ENCODE measurements at places on chromosomes 3 and 15.

DNA sequence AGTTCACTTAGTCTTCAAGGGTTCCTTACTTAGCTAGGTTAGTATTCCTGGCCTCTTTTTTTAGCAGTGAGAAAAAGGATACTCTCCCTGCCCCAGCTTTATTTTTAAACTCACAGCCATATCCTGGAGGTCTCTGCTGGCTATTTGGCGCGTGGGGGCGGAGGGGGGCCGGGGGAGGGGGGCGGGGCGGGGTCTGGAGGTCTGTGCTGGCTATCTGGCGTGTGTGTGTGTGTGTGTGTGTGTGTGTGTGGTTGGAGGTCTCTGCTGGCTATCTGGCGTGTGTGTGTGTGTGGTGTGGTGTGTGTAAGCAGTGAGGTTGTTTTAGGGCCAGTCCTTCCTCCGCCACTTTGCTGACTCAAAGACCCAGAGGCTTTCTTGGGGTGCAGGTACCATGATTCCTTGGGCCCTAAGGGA, 579 bp upstream of the PLAAT1 start:
- no peak for DNase-seq

DNA sequence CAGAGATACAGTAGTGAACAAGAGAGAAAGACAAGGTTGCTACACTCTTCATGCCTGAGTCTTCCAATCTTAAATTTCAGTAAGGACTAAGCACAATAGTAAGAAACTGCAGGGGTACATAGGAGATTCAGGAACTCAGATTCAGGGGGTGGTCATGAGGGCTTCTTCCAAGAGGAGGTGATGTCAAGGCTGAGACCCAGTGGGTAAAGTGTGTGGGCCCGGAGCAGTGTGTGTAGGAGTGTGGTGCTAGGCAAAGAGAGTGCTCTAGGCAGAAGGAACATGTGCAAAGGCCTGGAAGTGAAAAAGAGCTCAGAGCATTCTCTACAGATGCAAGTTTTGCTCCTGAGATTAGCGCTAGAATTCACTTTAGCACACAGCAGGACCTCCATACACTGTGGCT, 102.9 kb upstream of the SPATA12 start:
- DNase-seq: no peak

- DNase-seq: peak; percentile 49
Observed at GRCh38 chr3:39147711-39148434, 5.5 kb downstream of the CSRNP1 start.

- DNase-seq: no peak
Observed at GRCh38 chr3:182716114-182716688, 77.1 kb upstream of the ATP11B start.

DNA sequence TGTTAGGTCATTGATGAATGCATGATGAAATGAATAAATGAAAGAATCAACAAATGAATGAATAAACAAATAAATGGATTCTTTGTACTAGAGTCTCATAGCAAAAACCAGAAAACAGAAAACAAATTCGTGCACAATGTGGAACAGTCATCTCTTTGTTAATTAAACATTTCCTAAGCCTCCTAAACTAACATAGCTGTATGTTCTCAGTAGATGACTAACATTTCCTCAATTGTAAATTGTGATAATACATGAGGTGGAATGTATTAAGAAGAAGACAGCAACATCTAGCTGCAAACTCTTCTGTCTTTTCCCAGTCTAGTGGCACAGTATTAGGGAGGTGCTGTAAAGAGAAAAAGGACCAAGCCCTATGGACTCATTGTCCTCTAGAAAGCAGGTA, 1021.0 kb downstream of the MCTP2 start:
- DNase-seq: no peak

DNA sequence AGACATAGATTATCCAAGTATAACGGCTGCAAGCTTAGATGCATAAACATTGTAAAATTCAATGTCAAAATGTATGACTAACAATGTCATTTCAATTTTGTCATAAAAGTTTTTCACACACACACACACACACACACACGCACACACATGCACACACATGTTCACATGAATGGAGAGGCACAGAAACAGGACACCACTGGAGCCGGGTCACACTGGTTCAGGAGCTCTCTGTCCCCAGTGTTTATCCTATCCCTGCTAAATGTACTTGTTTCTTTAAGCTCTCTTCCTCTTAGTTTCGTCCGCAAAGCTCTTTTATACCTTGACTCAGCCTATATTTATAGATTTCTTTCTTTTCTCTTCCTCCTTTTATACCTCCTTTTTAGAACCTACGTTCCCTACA, 249.9 kb downstream of the CADPS start:
- no peak for DNase-seq

GRCh38 chr15:74519311-74519710, 21.7 kb upstream of the ARID3B start:
- DNase-seq: no peak

GRCh38 chr15:52745326-52746161, 44.6 kb downstream of the ONECUT1 start:
- DNase-seq: no peak

DNA sequence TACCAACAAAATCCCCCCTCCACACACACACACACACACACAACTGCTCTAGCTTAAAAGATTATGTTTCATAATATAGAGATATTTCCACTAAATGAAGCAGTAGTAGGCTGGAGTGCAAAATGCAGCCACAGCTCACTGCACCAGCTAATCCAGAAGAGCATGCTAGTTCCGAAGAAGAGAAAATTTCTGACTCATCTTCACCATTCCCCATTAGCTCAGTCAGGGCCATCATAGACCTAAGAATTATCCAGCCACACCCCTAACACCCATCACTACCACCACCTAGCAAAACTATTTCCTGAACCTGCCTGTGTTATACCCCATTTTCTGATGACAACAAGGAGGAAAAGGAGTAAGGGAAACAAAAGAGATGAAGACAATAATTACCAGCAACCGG, 67.1 kb upstream of the UBE2E2 start:
- DNase-seq: no peak

DNA sequence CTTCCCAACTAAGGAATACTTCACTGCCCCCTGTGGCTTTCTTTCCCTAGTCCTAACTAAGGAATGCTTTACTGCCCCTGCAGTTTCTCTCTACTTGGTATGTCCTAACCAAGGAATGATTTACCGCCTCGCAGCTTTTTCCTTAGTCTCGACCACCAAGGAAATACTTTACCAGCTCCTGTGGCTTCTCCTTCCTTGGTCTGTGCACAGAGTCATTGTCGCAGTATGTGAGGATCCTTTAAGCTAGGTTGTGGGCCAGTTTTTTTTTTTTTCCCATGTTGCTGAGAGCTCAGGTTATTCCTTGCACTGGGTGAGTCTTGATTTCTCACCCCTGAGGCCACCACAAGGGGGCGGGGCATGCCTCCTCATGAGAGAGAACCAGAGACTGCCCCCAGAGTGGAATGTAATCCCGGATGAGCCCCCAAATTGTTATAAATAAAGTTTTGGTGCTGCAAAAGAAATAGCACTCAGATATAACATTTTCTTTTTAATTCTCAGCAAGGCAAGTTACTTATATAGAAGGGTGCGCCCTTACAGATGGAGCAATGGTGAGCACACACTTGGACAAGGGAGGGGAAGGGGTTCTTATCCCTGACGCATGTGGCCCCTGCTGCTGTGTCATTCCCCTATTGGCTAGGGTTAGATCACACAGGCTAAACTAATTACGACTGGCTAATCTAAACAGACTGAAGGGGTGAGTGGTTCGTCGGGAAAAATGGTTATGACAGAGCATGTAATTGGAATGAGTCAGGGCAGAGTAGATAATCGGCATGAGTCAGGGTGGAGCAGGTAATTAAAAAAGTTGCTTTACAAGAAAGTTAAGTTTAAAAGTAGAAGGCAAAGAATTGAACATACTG, 27.0 kb downstream of the NDUFB4 start:
- peak; percentile 35 for DNase-seq

GRCh38 chr15:59751552-59752413, 62.7 kb upstream of the BNIP2 start:
- DNase-seq: no peak

GRCh38 chr3:21919383-21919782, 168.4 kb upstream of the ZNF385D start:
- DNase-seq: no peak

GRCh38 chr3:197017003-197017402, 12.6 kb downstream of the MELTF start:
- no peak for DNase-seq

DNA sequence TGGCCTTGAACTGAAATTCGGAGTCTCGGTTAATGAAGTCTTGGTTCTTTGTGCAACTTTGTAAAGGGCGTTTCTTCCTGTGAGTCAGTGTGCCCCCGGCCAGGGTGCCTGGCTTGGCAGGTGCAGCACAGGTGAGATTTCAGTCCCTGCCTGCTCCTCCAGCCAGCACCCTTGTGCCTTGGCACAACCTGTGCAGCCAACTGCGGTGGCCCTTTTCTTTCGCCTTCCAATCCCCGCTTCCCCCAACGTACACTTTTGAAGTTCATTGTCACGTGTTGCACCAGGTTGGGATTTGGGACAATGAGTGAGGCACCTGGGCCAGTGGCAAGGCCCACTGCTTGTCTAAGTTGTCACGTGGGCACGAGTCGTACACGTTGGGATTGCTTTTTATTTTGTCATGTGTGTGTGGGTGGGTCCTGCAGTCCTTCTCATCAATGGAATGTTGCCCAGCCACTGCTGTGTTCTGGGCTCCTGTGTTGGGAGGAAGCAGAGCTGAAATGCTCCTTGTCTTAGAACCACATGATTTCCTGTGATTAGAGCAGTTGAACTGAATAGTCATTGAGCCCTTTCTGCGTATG, 242.9 kb upstream of the BHLHE40 start:
- peak; percentile 48 for DNase-seq

DNA sequence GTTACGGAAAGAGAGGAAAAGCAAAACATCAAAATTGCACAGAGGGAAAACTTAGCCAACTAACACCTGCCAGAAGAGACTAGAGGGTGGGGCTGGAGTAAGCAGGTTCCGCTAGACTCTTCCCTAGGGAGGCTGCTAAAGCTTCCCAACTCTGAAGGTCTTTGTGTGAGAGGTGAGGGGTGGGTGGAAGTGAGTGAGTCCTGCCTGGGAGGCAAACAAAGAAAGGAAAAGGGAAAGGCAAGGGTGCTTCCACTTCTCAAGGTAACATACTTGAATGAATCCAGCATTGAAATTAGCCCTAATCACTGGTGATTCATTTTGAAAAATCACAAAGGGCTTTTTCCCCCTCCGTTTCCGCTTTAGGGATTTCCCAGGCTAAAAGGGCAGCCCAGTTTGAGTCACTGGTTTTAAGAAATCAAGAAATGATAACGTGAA, 220.5 kb upstream of the ADAMTS9 start:
- no peak for DNase-seq

- DNase-seq: peak; percentile 85
Observed at GRCh38 chr3:37243820-37244748, 69.7 kb upstream of the LRRFIP2 start.

DNA sequence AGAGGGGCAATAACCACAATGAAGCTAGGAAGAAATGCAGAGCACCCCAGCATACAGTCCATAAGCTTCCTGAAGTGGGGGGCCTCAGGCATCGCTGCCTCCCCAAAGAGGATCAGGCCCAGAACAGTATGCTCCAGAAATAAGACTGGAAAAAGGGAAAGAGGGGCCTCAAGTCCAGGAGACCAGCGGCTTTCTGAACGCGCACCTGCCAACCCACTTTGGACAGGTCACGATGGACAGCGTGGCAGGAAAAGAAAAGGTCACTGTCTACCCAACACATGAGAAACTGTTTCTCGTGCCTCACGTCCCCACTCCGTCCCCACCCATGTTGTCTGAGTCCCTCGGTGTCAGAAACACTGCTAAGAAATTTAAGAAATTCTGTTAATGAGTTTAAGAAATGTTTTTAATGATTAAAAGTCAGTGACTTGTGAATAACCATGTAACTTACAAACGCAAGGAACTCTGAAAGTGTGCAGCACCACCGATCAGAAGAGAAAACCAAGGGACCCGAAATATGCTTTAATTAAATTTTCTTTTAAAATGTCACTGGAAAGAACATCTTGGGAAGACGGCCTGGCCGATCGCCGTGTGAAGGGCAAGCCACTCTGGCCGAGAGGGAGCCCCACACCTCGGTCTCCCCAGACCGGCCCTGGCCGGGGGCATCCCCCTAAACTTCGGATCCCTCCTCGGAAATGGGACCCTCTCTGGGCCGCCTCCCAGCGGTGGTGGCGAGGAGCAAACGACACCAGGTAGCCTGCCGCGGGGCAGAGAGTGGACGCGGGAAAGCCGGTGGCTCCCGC, 1.7 kb upstream of the PPARG start:
- no peak for DNase-seq

- DNase-seq: no peak
Observed at GRCh38 chr3:64467255-64467944, 220.4 kb downstream of the ADAMTS9 start.

DNA sequence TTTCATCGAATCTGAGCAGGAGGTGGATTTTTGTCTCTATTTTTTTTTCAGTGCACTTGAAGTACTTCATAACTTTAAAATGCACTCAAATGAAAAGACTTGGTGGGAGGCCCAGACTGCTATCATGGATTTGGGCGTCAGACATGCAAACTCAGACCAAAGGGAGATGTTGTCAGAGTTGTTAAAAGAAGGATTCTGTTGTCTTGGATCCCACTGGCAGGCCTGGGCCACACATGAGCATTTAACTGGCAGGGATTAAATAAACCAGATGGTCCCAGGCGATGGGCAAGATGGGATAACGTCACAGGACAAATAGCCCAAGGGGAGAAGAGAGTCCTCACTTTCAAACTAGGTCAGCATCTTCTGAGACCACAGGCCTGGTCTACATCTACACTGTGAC, 15.4 kb downstream of the RTP1 start:
- no peak for DNase-seq

DNA sequence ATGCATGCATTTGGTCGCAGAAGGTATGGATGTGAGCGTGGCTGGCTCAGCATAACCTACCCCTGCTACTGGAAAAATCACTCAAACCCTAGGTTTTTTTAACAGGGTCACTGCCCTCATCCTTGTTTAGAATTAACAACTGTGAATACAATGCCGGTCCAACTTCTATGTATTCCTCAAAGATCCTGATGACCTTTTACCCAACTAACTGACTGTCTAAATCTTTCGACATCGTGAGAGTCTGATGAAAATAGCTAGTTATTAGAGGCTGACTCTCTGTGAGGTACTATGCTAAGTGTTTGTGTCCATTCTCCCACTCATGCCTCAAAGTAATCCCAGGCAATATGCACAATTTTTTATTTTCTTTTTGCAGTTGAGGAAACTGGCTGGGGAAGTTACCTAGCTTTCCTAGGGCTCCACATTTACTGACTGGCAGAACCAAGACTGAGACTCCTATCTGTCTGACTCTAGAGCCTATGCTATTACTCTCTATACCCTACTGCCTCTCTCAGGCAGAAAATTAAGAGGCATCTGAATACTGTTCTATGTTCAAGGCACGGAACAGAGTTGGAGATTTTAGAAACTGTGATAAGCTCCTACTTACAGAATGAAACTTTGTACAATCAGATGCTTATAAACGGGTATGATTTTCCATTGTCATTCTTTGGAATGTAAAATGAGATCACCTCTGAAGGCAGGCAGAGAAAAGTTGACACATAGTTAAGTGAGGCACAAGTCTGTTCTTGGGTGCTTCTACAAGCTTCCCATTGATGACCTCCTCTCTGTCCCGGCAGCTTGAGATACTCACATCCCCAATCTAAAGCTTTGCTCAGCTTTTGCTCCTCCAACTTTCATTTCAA, 56.4 kb downstream of the FILIP1L start:
- no peak for DNase-seq

- DNase-seq: no peak
Observed at GRCh38 chr3:87615506-87615905, 339.1 kb upstream of the POU1F1 start.

Data from suppressor macrophage treated with lipopolysaccharide for 4 hours (primary cell).